ENCODE measurements at places on chromosomes 5 and 9.

GRCh38 chr5:152813526-152813925 is 408.4 kb upstream of the NMUR2 start:
- no peak for DNase-seq

DNA sequence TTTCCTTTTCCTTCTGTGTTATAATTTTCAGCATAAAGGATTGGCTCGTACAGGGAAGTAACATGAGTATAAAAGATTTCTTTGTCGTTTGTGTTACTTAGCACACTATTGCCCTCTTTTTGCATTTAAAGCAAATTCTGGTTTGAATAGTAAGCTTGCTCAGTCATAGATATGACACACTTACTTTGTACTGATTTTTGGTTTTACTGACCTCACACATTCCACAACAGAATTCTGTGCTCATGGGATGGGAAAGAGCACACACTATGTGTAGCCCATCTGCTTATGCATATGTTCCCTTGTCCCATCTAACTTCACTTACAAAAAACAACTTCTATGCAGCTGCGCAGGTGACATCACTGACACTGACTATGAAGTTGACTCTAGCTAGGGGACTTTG is 111.9 kb upstream of the MTAP start:
- DNase-seq: no peak

GRCh38 chr5:158899211-158899610 is 200.5 kb downstream of the EBF1 start:
- DNase-seq: no peak

DNA sequence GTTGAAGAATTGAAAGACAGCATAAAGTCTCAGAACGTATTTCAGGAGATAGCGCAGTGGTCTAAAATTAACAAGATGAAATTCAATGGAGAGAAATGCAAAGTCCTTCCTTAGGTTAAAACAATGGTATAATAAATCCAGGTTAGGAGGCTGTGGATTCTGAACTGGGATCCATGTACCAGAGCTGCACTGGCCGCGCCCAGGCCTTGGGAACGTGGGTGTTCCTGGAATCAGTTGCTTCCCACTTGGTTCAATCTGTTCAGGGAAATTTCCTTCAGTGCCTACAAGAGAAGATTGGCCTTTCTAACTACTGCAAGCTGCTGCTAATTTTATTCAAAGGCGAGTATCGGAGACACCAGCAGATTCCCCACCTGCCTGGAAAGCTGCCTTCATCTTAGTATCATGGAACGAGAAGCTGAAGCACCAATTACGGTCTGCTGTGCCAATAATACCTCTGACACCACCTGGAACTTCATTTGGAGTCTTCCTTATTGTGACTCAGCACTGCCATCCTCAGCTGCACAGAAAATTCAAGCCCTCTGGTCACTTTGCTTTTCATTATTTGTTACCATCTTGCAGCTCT is 14.3 kb upstream of the CTNND2 start:
- DNase-seq: no peak

DNA sequence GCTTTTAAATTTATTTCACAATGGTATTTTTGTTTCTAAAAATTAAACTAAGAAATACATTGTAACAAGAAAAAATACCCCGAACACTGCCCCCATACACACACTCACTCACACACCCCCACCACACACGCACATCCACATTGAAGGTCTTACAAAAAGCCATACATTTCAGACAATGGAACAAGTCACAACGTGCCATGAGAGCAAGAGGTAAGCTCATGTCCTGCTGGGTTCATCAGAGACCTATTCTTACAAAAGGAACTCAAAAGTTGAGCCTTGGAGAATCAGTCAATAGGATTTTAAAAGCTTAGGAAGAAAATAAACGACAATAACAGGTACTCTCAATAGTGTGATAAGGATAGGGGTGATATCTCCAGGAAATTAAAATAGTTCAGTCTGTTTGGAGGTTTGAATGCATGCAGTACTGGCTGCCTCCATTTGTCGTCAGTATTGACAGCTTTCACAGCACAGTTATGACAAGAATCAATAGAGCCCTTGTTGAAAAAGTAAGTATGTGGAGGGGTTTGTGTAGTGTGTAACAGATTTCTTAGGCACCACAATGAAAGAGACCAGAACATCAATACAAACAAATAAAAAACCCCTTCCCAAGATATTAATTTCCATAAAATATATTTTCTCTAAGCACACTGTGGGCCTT is 1826.2 kb upstream of the CDH6 start:
- no peak for DNase-seq

DNA sequence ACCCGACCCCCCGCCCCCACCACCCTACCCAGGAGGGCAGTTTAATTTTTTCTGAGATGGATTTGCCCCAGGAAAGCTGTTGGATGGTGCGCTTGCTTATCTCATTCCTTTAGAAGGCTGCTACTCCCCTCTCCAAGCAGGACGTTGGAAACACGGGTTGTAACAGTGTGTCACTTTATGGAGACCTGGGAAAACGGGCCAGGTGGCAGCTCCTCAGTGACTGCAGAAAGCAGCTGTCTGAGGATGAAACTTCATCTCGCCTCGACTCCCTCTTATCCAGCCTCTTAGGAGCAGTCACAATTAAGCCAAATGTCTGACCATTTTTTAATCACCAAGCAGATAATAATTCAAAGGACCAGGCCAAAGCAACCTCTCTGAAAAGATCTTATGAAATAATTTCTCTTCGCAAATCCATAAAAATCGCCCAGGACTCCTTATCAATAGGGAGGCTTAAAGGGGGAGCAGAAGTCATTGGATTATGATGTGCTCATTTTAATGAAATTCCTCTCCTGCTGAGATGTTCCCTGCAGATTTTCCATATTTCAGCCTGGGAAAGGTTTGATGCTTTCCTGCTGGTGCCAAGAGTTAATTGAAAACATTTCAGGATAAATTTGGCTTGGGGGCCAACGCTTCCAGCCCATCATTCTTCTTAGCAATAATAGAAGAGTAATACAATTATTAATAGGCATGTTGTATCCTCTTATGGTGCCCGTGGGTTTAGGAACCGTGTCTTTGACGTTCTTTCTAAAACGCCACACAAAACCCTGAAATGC is 26.0 kb downstream of the GAS1 start:
- no peak for DNase-seq

DNA sequence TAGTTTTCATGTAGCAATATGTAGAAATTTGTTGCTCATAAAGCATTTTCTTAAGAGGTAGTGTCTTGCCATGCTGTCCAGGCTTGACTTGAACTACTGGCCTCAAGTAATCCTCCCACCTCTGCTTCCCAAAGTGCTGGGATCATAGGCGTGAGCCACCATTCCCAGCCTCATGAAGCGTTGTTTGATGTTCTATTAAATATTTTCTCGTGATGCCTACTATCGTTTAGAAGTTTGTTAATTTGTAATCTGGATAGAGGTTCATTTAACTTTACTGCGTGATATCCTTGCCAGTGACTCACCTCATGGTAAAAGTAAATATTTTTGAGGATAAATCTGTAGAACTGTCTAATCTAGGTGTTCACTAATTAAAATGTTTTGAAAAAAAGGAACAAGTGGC is 82.6 kb downstream of the VCAN start:
- DNase-seq: no peak

DNA sequence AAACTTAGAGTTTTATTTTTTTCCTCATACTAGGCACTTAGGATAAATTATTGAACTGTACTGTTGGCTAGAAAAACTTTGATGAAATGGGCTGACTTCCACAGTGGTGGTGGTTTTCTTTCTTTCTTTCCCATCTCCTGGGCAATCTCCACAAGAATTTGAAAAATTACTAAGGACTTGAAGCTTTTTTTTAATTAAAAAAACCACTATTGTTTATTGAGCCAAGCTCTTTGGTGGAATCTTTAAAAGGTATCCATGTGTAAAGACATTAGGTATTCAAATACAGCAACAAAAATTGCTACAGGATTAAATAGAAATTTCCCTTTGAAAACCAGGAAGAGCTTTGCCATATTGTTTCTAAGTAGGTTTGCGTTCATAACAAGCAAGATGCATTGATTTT is 14.1 kb downstream of the MARCHF6 start:
- DNase-seq: no peak

DNA sequence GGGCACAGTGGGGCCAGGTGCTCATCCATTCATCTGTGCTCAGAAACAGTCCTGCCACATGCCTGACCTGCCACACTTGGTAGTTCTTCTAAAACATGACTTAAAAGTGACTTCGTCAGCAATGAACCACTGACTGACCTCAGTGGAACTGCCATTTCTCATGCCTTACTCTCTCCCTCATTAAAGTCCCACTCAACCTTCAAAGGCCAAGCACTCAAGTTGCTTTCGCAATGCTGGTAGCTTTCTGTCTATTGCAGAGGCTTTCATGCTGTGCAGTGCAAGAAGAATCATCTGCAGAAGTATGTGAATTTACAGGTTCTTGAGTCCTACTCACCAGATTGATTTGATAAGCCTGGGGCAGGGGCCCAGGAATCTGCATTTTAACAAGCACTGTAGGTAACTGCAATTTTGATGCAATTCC is 23.9 kb downstream of the B4GALT1 start:
- DNase-seq: no peak

GRCh38 chr5:15365070-15365469 is 134.9 kb upstream of the FBXL7 start:
- no peak for DNase-seq

DNA sequence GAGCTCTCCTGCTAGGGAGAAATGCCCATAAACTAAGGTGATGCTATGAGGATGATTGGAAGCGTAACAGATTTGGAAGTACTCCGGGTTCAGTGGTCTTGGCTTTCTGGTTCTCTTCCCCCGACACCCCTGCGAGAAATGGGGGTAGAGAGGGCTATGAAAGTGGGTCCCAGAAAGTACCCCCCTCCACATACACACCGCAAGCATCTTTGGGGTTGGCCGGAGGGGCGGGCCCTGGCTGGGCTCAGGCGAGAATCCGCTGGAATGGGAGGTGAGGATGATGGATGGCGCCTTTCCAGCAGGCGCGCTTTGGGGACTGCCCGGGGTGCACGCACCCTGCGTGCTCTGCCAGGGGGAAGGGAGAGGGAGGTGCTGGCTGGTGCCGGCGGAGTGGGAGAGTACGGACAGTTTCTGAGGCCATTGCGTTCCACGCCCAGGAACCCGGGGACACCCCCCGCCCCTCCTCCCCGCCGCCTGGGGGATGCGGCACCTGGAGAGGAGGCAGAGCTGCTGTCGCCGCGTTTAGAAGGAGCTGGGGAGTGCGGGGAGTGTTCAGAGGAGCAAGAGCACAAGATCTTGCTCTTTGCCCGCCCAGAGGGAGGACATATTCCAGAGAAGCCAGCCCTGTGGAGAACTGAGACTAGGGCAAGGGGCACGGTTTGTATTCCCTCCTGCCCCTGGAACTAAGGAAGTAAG is 1.9 kb downstream of the PCSK5 start:
- no peak for DNase-seq

DNA sequence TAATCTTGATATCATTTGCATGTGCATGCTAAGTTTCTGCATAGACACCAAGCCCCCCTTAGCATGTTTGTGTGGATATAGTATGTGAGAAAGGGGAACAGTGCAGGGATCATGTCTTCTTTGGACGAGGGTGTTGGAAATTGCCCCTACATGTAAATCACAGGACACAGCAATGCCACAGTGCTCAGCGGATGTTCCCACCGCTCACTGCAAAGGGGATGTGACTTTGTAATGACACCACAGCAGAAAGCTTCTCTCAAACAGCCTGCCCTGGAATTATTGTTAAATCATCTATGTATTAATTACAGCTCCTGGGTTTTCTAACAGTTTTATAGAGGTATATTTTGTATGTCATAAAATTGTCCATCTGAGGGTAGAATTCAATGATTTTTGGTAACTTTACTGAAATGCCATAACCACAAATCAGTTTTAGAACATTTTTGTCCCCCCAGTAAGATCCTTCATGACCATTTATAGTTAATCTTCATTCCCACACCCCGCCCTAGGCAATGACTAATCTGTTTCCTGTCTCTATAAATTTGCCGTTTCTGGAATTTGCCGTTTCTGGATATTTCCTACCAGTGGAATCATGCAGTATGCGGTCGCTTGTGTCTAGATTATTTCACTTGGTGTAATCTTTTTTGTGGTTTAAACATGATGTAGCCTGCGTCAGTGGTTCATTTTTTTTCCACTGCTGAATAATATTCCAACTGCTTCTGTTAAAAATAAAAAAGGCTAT is 648.5 kb upstream of the WWC1 start:
- DNase-seq: no peak

- no peak for DNase-seq
Observed at GRCh38 chr5:298737-299125, 22.8 kb upstream of the AHRR start.

DNA sequence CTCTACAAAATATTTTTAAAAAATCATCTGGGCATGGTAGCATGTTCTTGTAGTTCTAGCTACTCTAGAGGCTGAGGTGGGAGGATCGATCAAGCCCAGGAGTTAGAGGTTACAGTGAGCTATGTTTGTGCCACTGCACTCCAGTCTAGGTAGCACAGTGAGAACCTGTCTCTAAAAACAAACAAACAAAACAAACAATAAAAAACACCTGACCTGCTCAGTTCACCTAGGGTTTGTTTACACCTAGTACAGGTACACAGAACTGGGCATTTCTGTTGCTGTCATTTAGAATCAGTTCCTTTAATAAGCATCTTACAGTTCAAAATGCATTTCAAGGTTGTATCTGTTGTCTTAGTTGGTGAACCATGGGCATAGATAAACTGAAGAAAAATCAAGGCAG is 95.3 kb downstream of the MEGF10 start:
- no peak for DNase-seq

DNA sequence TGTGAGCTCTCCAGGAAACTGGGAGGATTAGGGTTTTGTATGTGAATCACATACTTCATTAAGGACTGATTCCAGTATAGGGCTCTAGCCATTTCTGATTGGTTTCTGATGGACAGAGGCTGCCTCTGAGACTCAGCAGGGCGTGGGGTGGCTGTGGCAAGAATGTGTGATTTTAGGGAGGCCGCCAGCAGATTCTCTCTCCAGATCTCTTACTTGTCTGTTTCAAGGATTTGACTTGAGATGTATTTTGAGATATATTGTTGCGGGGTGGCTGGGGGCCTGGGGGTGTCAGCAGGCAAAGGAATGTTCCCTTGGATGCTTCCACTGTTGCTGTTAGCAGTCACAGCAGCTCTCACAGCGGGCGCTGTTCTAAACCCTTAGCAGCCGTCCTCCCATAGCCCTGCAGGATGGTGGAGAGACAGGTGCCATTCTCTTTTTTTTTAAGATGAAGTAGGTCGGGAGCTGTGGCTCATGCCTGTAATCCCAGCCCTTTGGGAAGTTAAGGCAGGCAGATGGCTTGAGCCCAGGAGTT is 8.0 kb upstream of the HNRNPAB start:
- DNase-seq: no peak

GRCh38 chr5:42531611-42532010 is 108.4 kb downstream of the GHR start:
- no peak for DNase-seq
